ENCODE measurements at places on chromosomes 16 and 17.
A peak's percentile ranks its signal among the peaks of the same experiment; 100 is the strongest.

DNA sequence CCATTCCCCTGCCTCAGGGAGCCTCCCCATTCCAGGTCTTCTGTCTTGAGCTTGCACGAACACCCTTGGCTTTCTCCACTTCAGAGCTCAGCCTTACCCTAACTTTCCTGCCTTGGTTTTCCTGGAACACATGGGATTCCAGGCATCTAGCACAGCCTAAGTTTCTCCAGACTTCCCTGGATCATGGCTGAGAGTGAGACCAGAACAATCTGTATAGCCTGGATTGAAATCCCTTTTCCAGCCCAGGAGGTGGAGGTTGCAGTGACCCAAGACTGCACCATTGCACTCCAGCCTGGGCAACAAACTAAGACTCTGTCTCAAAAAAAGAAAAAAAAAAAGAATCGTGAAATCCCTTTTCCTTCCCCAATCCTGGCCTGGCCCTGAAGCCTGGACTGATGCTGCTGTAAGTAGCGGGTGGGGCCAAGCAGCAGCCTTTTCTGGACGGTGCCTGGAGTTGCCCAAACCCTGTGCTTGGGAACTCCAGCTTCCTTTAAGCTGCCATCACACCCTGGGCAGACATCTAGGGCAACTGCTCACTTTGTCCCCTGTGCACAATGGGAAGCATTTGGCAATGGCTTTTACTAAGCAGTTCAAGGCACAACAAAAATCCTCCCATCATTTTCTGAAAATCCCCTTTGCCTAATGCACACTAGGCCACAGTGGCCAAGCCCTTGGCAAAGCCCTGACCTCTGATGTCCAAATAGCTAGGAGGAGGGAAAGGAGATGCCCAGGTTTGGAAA is 12.0 kb upstream of the SLC16A5 start:
- no peak for DNase-seq

- DNase-seq: no peak
Measured at GRCh38 chr17:13508896-13509295, 92.8 kb downstream of the HS3ST3A1 start.

GRCh38 chr17:42026857-42027589 is 7.1 kb downstream of the NKIRAS2 start:
- DNase-seq: no peak

GRCh38 chr17:2894782-2895181 is 98.5 kb downstream of the RAP1GAP2 start:
- DNase-seq: no peak

GRCh38 chr16:85448557-85449190 is 164.4 kb upstream of the GSE1 start:
- DNase-seq: no peak

- no peak for DNase-seq
Measured at GRCh38 chr17:2721603-2722002, 10.0 kb upstream of the CLUH start.

DNA sequence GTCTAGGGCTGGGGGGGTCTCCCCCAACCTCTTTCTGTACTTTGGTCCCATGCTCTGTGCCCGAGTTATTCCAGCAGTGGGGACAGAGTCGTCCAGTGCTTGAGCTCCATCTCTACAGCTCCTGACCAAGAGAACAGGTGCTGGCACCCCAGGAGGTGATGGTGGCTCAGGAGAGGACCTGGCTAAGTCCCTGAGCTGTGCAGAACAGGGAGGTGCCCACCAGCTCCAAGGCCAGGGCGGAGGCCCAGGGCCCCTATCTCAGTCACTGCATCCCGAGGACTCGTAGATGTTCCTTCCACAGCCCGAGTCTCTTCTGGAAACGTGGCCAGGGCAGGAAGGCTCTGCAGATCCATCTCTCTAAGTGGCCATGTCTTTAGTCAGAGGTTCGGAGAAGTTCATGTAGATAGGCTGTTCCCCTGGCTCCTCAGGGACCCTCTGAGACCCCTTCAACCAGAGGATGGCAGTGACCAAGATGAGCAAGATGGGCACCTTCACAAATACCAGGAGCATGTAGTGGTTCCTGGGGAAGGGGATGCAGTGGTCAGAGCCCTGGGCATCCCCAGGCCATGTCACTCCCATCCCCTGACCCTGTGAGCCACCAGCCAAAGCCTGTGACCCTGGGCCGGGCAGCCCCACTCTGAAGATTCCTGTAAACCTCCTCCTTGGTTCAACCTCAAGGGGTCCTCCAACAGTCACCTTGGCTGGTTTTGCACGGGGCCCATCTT is 8.7 kb downstream of the CD300LB start:
- DNase-seq: no peak

GRCh38 chr17:49012769-49013255 is 15.6 kb downstream of the IGF2BP1 start:
- DNase-seq: no peak

DNA sequence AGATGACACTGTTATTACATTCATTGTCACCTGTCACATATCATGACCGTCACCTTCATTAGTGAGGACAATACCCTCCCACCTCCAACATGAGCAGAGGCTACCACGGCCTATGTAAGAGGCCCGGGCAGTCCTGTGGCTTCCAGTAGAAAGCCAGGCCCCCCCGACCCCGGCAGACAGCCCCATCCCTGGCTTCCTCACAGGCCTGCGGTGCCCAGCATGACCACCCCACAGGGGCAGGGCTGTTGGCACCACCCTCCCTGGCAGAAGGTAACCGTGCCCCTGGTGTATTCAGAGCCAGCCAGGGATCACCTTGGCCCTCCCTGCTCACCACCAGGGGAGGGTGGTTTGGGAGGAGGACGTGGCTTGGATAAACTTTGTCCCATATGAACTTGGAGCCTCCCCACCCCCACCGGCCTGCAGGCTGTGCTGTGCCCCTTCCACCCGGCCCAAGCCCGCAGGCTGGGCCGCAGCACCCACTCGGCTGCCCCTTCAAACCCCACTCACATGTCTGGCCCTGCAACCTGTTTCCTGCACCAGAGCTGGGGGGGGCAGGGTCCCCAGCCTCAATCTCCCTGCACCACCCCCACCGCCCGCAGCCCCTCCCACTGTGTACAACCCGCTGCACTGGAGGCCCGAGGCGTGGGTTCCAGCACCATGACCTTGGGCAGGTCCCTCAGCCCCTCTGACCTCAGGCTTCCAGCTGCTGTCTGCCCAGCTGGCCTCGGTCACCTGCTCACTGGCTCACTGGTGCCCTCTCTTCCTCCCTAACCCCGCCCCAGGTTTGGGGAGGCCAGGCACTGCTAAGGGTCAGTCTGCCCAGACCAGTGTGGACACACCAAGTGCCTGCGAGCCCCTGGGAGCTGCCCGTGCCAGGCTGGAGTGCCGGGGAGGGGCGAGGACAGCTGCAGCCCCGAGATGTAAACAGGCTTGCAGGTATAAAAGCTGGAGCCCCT is 12.4 kb upstream of the AATK start:
- DNase-seq: no peak

DNA sequence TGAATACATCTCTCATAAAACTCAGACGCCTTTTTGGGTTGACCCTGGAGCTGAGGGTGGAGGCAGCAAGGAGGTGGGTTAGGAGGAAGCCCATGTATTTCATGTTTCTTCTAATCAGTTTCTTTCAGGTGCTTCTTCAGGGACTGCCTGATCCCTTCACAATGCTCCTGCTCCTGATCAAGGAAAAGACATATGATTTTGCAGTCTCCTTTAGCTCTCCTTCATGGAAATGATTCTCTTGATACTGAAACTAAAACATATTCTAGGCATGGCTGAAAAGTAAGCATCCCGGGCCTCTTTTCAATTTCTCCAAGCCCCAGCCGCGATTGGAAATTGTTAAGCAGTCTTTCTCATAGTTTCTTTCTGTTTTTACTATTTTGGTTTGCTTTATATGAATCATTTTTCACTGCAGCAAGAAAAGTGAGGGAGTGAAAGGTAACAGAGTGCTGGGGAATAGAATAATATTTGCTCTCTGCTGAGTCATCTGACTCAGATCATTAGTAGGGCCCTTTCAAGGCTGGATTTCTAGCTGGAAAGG is 730.7 kb downstream of the CDH11 start:
- DNase-seq: no peak

DNA sequence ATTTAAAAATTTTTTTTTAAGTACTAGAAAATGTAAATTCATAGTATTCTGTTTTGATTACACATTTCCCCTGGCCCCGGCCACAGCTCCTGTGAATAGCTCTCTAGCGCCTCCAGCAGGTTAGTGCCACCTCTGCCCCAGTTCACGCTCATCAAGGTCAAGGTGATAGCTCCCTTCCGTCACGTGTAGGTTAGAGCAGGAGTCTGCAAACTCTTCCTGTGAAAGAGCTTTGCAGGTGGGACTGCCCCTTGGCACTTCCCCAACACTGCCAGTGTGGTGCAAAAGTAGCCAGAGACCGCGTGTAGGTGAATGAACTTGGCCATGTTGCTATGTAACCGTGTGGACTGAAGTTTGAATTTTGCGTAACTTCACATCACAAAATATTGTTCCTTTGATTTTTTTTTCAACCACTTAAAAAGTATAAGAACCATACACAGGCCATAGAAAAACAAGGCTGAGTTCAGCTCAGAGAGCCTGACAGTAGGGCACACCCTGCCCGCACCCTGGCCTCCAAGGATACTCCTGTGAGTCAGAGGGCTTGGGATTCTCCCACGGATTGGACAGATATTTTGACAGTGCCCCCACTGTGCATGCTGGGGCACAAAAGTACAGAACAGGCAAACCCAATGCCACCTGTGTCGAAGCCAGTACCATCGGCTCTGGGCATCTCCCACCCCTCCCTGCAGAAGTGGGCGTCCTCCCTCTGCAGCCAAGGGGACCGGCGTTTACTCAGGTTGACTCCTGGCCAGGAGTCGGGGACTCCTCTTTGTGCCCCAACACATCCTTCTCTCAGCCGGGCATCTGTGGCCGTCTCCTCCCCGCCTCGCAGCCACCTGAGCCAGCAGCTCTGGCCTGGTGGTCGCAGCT is 92.0 kb upstream of the CHMP6 start:
- DNase-seq: peak; percentile 64

GRCh38 chr17:78525511-78526160 is 51.6 kb downstream of the DNAH17 start:
- no peak for DNase-seq

DNA sequence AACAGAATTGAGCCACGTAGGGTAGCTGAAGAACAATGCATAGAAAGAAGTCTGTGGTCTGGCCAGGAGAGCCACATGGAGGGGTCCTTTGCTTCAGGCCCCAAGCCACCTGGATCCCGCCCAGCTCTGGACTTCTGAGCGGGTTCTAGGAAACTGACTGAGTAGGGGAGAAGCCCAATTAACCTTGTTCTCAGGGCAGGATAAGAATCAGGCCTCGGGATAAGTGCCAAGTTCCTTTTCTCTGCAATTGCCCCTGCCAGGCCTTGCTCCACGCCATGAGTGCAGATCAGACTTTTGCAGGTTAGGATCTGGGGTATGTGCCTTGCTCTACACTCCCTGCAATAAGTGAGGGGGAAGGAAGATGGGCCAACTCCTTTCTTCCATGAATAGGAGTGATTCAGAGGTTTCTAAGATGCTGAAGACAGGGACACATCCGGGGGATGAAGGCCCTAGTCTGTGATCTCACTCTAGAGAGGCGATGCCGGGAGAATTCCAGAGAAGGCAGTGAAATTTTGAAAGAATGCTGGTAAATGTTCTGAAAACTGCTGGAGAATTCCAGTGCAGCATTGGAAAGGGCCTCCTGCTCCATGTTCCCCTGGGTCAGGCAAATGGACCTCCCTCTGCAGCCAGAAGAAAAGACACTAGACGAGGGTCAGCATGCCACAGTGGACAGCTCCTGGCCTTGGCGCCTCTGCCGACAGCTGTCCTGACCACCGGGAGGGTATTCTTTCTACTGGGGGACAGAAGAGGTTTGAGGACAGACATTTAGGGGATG is 5.8 kb downstream of the NEUROD2 start:
- no peak for DNase-seq

DNA sequence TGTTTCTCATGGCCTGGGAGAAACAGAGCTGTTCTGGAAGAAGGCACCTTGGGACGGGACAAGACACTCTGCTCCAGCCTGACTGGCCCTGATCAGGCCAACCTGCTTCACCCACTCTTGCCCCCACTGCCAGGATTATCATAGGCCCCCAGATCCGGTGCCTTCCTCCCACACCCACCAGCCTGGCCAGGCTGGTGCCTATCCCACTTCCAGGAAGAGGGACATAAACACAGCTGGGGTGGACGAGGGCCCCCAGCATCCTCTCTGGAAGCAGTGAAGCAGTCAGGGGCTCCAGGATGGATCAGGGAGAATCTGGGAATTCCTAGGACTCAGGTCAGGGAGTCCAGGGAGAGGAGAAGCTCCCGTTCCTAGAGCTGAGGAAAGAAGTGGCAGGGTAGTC is 16.9 kb upstream of the ITGA3 start:
- DNase-seq: no peak

- no peak for DNase-seq
Measured at GRCh38 chr17:57264250-57264649, 7.9 kb downstream of the MSI2 start.

DNA sequence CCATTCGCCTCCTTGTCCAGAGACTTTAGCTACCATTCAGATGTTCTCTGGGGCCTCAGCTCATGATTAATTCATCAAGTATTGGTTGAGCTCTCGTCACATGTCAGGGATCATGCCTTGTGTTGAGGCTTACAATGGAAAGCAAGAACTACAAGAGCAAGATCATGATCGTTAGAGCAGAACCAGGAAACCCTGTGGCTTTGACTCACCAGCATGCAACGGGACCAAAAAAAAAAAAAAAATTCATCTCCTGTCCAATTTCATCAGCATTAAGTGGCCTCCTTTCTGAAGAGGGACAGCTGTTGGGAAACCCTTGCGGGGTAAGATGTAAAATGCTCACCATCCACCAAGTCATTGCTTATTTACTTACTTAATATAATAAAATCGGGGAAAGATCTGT is 12.1 kb upstream of the USP10 start:
- peak; percentile 26 for DNase-seq

GRCh38 chr16:58501242-58502131 is 1.5 kb downstream of the NDRG4 start:
- DNase-seq: no peak

DNA sequence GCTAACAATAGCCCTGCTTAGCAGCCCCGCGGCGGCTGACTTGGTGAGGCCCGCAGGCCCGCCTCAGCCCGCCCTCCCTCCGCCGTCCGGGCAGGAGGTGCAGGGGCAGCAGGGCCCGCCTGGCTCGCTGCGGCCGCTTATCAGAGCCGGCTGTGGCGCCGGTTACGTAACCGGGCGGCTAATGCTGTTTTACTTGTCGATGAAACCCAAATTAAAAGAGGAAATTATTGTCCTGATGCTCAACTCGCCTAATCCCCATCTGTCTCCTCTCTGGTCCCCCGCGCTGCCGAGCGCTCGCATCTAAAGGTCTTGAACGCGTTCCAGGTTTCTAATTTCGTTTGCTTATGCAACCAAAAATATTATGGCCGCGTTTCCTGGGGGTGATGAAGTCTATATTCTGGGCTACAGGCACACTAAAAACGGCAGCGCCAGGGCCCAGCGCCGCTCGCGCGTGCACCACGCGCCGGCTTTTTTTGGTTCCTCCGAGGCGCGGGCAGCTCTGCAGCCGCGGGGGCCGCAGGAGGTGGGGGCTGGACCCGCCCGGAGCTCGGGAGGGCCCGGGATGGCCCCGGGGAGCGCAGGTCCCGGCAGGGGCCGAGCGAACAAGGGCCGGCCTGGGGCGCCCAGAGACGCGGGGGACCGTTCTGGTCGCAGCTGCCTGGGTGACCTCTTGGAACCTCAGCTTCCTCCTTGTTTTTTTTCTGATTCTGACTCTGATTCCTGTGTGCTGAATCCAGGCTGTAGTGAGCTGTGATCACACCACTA is 65.2 kb upstream of the TOB1 start:
- no peak for DNase-seq

GRCh38 chr17:9456330-9456729 is 119.3 kb downstream of the STX8 start:
- DNase-seq: peak; percentile 15

Data from GM19239 (cell line).